ENCODE measurements at places on chromosomes 4 and X.

GRCh38 chrX:7343181-7343580, 195.2 kb upstream of the PUDP start:
- no peak for DNase-seq

DNA sequence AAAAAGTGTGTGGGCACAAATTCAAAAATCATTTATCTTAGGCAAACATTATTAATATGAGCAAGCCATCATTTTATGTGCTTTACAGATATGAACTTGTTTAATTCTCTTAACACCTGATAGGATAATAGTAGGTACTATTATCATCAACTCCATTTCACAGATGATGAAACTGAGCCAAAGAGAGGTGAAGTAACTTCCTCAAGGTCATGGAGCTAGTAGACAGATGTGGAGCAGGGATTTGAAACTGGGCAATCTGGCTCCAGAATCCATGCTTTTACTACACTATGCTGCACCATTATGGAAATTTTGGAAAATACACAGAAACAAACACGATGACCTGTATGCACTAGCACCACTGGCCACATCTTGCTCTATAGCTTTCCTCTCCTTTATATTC, 1.0 kb upstream of the PIN4 start:
- DNase-seq: no peak

DNA sequence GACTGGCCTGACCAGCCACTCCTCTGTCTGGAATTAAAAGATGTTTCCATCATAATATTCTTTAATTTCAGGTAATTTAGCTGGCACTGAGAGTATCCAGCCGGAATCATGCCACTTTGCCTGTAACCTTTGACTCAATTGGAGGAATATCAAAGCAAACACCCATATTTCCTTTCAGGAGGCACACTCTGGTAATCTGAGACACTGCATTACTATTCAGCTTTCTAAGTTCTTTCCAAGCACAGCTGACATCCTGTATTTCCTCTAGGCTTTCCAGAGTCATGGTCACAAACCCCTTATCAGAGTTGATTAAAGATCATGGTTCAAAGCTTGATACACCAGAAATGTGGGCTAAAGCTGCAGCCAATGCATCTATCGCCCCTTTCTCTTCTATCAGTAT, 29.3 kb downstream of the INTS12 start:
- DNase-seq: no peak

DNA sequence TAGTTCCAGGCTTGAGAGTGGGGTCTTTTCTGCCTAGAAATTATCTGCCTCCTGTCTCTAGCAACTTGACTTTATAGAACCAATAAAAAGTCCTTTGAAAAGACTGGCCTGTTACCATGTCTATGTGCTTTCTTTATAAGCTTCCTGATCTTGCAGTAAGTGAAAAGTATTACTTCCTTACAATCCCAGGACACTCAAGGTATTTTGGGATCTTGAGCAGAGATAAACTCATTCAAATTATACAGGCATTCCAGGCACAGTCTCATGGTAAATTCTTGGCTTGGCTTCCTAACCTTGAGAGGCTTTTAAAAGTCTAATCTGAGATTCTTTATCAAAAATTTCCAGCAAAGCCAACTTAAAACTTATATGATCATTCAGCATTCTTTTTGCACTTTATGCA, 833.0 kb upstream of the POU3F4 start:
- DNase-seq: no peak

- DNase-seq: no peak
Observed at GRCh38 chr4:169015186-169015623, 5.2 kb upstream of the CBR4 start.

DNA sequence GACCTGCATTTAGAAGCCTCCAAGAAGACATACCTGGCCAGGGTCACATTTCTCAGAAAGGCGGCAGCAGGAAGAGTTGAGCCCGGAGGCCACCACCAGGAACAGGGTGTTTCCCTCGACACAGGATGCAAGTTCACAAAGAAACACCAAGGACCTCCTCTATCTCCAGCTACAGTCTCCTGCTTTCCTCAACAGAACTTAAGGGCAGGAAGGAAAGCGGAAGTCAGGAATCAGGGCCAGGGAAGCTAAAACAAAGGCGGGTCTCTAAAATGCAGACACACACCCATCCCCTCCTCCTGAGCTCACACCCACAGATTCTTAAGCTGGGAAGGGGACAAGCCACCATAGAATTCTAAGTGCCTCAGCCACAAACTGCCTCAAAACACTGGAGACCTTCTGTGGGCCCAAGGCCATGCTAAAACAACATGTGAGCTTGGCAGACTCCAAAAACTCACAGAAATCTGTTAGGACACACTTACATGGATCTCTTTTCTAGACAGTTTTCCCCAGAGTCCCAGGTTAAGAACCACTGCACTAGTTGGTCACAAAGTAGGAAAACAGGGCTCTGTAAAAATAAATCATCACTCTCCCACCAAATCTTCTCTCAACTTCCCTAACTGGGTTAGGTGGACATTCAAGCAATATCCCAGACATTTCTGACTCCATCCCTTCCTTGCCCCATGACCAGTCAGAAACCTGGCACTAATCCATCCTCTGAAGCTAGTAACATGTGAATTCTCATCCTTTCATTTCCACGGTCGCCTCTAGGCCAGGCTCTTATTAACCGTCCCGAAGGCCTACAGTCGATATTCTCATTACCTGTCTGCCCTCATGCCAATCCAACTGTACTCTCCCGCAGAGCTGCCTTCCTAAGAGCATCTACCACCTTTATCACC, 163.2 kb downstream of the APBB2 start:
- no peak for DNase-seq

DNA sequence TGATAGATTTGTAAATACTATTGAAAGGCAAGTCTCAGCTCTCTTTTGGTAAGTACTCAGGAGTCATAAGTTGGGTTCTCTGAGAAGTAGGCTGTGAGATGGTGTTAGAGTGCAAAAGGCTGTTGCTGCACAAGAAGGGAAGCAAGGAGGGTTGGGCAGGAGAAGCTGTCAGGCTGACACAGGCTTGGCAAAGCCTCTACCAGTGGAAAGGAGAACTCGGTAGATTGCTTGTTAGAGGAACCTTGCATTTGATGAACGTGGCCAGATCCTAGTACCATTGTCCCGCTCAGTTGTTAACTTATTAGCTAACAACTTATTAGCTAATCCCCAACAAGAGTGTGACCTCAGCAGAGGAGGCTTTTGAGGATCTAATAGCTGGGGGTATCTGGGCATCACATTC, 449.3 kb upstream of the BOD1L1 start:
- DNase-seq: no peak

DNA sequence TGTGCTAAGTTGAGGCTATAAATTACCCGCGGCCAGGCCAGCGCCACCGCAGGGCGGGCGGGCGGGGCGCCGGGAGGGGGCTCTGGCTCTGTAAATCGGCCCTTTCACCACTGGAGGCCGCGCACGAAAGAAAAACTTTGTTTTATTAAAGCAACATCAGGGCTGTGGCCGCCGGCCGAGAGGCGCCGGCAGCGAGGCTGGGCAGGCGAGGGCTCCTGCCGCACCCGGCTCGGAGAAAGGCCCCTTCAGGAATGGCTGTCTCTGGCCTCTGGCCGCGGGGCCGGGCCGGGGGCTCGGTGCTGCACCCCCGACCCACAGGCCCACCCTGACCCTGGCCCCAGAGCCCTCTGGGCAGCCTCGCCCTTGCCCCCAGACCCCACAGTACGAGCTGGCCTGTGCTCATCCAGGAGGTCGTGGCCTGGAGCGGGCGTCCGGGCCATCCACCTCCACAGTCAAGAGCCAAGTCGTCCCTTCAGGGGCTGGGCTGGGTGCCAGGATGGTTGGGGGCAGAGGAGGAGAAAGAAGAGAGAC, 29.5 kb upstream of the FGFR3 start:
- DNase-seq: no peak

DNA sequence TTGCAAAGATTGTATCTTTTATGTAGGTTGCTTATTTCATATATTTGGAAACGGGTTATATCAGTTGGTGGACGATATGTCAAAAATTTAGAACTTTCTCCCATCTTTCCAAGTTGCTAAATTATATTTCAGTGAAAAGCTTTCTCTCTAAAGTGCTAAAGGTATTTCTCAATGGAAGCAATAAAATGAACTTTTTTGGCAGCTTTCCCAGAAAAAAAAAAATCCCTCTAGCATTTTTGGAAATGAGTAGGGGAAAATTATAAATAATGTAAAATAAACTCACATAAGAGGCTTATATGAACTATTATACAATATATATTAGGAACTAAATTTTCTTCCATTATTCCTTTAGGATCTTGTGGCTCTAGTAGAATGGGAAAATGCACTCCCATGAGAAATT, 152.2 kb downstream of the GRID2 start:
- no peak for DNase-seq

DNA sequence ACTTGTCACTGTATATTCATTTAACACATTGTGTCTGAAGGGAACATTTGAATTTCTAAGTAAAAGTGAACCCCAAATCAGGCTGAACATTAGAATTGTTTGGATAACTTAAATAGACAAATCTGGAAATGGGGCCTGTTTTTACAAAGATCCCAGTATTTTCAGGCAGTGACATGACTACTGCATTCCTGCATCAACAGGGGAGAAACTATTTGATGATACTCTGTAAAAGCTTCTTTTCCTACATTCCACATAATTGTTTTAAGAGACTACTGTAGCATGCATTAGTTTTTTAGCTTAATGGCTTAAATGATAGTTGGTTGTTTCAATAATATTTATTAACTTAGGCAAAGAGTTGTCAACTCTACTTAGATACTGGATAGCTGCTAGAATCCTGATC, 127.0 kb downstream of the PDS5A start:
- no peak for DNase-seq

GRCh38 chr4:172963498-172964294, 204.9 kb upstream of the GALNT7 start:
- no peak for DNase-seq

- DNase-seq: no peak
Observed at GRCh38 chr4:148210661-148211060, 231.6 kb downstream of the NR3C2 start.

DNA sequence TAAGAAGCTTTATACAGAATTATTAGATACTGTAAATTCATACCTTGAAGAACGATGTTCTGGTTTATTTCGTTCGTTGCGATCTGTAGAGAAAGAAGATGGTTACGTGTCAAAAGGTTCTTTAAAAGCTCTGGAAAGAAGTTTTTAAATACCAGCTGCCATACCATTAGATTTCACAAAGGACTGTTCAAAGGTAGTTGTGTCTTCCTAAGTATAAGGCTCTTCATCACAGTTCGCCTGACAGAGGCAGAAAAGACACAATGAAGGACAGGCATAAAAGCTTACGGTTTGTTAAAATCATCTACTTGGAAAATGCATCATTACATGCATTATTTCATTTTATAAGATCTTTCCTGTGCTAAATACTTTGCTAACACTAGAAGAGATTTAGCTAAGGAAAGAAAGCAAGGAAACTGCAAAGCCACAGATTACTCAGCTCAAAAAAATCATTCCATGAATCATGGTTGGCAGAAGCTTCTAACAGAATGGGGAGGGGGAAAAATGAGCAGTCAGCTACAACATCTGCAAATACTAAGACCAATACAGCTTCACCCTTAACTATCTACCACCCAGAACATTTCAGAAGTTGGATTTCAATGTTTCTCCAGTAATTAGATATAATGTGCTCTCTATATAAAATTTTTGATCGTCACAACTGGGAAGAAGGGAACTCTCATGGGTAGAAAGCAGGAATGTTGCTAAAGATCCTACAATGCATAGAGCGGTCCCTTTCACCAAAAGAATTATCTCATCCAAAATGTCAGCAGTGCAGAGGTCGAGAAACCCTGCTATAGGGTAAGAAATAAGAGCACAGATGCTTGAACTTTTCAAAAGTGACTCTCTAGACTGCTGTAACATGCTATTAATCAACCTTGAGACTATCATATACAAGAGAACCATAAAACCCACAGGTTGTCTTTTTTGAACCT, 50.7 kb upstream of the PRSS48 start:
- DNase-seq: no peak

DNA sequence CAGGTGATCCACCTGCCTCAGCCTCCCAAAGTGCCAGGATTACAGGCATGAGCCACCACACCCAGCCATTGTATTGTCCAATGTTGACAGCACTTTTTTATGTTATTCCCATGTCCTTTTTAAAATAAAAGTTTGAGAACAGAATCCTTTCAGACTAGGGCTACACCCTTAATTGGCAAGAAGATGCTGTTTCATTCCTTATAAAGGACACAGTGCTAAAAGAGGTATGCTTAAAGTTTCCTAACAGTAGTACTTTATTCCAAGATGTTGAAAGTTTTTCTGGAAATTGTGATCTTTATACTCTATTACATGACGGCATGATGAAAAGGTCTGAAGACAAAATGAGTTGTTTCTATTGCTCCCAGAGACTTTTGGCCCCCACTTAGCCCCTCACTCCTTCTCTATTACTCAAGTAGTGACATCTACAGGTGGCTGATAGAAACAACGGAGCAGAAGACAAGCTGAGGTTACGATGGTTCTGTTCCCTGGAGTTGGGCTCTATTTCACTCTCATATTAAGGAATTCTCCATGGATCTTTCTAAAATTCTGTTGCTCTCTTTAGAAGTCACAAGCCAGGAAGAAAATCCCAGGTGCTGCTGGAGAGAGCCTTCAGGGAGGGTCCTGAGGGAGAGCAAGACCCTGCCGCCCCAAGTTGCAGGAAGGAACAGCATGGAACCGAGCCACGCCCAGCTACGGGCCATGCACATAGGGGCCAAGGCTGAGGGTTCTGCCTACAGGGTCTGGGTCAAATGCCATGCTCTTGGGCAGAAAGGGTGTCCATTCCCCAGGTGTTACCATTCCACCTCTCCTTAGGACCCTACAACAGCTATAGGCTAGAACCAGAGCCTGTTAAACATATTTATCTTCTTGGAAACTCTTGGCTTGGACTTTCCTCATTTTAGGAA, 22.8 kb downstream of the RPL9 start:
- no peak for DNase-seq

GRCh38 chr4:143531788-143532491, 18.4 kb downstream of the SMARCA5 start:
- no peak for DNase-seq

- DNase-seq: no peak
Observed at GRCh38 chr4:75545526-75545925, 10.3 kb upstream of the ODAPH start.

DNA sequence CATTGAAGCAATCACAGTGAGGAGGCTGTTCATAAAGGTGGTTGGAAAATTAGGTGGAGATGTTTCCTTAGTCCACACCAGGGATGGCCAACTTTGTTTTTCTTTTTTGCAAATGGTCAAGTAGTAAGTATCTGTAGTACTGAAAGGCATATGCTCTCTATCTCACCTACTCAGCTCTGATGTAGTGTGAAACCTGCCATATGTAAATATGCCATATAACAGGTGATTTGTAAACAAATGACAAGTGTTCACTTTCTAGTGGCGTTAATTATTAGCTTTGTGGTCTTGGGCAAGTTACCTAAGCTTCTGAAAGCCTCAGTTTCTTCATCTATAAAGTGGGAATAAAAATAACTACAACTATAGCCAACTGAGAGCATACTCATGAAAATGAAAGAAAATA, 421.4 kb upstream of the LCORL start:
- DNase-seq: no peak

GRCh38 chr4:140875746-140876452, 119.7 kb upstream of the TBC1D9 start:
- no peak for DNase-seq

GRCh38 chrX:42746606-42747005, 31.4 kb downstream of the PPP1R2C start:
- no peak for DNase-seq

Data from Caco-2 (cell line).